ENCODE measurements at places on chromosomes 4 and X.

GRCh38 chr4:31793907-31794306 lies 1073.7 kb downstream of the PCDH7 start:
- DNase-seq = no peak

GRCh38 chr4:175414602-175415001 lies 397.5 kb downstream of the GPM6A start:
- DNase-seq = no peak

- DNase-seq = no peak
These were observed 426.7 kb downstream of the RPA4 start for GRCh38 chrX:97310373-97310772.

DNA sequence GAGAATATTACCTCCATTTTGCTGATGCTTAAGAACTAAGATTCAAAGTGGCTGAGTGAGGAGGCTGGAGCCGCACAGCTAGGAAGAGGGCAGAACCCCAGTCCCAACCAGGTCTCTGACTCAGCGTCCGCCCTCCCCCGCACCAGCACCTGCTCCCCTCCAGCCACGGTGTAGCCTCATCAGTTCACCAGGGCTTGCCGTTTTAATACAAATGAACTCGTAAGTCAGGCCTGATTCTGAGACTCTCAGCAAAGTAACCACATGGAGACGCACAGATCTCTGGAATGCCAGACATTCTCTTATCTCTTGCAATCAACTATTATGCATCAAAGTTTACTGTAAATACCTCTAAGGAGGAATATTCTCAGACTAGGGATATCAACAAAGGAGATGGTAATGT lies 52.4 kb downstream of the ENPP6 start:
- DNase-seq = no peak

GRCh38 chrX:13235930-13236329 lies 83.9 kb downstream of the ATXN3L start:
- no peak for DNase-seq

GRCh38 chr4:26826721-26827120 lies 33.9 kb upstream of the STIM2 start:
- no peak for DNase-seq

DNA sequence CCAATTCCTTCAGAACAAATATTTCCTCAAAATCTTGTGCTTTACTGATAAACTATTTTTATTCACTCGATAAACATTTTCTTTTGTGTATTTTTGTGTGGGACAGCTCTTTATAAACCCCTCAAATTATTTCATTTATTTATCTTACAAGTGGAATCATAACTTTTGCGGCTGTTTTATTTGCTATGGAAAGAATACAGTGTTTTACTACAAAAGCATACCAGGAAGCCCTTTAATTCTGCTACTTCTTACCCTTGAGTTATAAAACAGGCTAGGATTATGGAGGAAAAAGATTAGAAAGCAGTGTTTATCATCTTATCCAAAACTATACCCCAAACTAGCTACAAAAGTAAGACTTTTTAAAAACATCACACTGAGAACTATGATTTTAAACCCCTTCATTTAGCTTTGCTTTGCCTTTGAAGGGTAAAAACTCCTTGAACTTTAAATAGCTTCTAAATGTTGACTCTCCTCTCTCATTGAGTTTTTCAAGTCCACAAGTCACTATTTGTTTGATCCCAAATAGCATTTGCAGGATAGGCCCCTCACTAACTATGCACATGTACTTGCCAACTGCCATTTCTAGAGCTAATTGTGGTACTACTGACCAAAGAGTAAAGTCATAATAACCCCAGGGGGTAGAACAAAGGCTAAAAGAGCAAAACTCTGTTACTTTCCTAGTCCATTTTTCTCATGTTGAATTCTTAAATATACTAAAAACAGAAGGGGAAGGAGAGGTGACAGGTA lies 45.8 kb upstream of the SGMS2 start:
- DNase-seq = no peak

DNA sequence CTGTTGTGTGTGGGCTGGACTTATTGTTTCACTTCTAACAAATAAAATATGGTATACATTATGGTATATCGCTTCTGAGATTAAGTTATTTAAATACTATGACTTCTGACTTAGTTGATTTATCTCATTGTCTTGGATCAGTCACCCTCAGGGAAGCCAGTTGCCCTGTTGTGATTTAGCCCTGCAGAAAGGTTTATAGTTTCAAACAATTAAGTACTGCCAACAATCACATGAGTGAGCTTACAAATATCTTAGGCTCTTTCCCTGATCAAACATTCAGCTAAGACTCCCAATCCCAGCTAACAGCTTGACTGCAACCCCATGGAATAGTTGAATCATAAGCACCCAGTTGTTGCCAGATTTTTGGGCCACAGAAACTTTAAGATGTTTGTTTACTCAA lies 85.4 kb downstream of the MAGEC1 start:
- no peak for DNase-seq

- DNase-seq = no peak
These were observed 212.7 kb downstream of the CENPC start for GRCh38 chr4:67332627-67333026.

DNA sequence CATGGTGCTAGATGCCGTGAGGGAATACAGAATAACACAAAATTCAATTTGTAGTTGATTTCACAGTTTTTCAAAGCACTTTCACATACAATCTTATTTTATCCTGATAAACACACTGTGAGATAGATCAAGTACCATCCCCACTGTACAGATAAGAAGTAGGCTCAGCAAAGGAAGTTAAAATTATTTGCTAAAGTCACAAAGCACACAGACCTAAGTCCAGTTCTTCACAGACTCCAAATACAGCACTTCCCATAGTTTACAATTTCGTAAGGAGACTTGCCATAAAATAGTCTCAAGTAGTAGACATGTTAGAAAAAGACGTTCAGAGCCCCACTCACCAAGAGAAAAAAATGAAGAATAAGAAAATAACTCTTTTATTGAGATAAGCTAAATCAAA lies 7.8 kb upstream of the CUL4B start:
- DNase-seq = no peak

- DNase-seq = no peak
These were observed 13.6 kb downstream of the PRSS12 start for GRCh38 chr4:118338981-118339765.

GRCh38 chrX:132270021-132270420 lies 50.8 kb upstream of the RAP2C start:
- no peak for DNase-seq

DNA sequence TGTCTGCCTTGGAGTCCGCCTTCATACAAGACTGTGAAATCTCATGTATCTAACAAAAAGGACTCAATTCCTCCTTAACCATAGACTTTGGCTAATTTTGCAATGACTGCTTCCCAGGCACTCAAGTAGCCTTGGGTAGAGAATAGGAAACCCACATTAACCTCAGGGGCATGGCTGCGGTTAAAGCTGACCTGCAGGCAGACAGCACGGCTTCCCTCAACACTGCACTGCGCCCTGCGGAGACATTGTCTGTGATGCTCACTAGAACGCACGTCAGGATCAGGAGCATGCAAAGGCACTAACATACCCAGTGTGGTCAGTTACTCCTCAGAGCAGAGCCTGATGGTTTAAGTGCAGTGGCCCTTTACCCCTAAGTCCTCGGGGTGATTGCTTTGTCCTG lies 10.3 kb upstream of the GPR143 start:
- DNase-seq = no peak

GRCh38 chr4:3336382-3337356 lies 43.8 kb downstream of the RGS12 start:
- peak; percentile 4 for DNase-seq

DNA sequence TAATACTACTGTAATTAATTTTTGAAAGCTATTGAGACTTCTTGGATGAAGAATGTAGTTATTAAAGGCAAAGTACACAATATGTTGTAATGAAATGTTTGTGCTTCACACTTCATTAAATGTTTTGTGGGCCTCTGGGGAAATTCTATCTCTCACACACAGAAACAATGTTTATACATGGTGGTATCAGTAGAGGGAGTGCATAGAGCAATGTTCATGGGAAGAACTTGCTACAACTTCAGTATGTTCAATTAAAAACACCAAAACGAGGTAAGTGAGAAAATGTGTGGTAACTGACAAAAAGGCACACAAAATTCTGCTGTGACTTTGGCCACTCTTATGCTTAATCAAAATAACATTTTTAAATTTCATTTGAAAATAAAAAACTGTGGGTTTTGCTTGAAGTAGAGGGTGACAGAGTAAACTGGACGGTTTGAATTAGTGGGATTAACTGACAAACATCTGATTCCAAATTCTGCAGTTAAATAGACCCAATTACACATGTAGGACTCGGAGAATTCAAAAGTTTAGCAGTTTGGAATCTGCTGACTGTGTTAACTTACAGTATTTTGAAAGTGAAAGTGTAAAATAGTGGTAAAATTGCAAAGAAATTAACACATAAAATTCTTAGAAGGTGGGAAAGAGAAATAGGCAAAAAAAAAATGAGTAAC lies 111.4 kb upstream of the TTC29 start:
- no peak for DNase-seq

- DNase-seq = no peak
These were observed 731 bp upstream of the AMMECR1 start for GRCh38 chrX:110318664-110318968.

DNA sequence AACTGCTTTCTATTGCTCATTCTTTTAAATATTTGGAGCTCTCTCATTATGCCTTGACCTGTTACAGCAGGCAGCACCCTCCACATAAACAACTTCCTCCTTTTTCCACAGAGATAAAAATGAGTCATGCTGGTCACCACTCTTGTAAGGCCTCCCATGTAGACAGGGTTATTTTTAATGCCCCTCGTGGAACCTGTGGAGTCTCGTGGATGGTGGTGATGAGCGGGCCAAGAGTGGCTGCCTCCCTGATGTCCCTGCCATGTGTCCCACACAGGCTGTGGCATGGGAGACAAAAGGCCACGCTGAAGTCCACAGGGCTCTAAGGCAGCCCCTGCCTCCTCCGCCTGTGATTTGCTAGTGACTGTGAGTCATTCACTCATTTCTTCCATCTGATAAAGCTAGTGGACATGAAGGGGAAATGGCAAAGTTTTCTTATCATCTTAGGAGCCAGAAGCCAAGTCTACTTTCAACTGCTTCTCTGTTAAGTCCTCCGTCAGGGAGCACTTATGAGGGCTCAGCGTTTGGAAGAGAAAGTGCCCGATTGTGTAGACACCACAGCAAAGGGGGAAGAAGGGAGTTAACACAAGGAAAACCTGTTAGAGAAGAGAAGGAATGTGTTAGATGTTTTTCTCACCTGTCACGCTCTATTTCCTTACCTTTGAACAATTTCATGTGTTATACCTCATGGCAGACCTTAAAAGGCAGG lies 121.6 kb upstream of the FAT1 start:
- no peak for DNase-seq

DNA sequence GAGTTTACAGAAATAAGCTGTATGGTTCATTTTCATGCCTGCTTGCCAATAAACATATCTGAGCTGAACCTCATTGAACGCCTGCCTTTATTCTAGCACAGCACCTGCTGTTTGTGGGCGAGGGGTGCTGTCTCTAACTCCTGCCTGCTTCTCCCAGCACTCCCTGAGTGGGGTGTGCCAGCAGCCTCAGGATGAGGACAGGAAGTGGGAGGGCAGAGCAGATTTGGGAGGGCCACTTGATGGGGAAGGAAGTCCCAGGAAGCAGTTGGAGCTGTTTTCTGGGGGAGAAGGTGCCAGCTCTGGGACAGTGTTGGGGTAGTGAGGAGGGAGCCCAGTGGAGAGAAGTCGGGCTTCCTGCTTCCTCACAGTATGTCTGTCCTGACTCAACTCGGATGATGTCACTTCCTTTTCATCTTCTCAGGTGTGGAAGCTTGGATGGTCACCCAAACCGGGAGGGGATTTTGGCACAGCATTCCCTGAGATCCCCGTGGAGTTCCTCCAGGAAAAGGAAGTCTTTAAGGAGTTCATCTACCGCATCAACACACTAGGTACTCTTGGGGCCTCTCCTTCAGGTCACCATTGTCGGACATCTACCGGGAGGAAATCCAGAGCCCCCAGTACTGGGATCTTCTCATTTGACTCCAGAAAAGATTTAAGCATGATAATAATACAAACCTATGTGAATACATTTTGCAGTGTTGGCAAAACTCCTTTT lies 29.0 kb upstream of the MSANTD1 start:
- no peak for DNase-seq

GRCh38 chr4:6027392-6027791 lies 9.2 kb upstream of the C4orf50 start:
- no peak for DNase-seq

DNA sequence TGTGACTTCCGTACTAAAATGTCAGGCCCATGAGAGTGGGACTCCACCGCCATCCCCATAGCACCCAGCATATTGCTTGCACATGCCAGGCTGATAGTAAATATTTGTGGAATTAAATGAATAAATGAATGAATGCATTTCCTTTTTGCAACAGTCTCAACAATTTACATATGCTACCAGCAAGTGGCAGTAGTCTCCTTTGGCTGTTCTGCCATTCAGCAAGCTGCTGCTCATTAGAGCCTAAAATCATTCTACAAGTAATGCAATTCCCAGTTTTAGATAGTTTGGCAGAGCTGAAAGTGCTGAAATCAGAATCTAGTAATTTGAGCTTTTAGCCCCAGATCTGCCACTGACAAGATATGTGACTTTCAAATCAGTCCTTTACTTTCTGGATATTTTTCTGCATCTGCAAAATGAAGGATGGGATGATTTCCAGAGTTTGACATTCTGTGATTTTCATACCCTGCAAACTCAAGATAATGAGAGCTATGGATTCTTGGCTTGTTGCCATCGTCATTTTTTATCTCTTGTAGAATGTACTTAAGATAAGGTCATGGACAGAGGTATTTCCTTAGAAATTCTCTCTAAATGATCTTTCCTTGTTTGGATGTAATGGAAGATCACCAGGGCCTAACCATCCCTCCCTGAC lies 35.7 kb upstream of the INTS6L start:
- DNase-seq = no peak

- no peak for DNase-seq
These were observed 346.3 kb upstream of the GALNT7 start for GRCh38 chr4:172822331-172822730.

DNA sequence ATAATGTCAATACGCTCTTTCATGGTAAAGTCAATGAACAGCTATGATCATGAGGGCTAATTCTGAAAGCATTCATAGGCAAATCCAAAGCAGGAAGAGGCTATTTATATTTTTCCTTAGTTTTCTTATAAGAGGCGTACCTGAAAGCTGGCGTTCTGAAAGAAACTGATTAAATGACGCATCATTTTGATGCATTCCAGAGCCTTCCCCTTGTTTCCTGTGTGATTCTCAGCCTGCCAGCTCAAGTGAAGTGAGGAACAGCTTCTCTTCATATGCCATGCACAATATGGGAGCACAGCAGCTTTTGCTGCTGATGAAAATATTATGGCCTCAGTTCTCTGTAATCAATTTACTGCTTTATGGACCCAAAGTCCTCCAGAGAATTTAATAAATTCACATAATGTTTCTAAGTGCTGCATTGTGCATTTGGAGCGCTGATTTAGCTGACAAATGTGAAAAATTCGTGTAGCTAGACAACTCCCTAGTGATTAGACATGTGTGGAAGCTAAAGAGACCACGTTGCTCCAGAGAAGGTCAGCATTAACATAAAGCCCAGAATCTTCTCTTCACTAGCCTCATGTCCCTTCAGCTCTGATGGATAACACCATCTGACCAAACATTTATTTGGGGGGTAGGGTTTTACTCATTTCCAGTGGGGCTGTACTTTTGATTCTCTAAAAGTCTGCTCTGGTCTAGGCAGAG lies 110.8 kb downstream of the GPAT3 start:
- DNase-seq = no peak
